ENCODE measurements at places on chromosomes 13 and 19.

- no peak for DNase-seq
Observed at GRCh38 chr19:14510311-14511228, 7.6 kb downstream of the DNAJB1 start.

DNA sequence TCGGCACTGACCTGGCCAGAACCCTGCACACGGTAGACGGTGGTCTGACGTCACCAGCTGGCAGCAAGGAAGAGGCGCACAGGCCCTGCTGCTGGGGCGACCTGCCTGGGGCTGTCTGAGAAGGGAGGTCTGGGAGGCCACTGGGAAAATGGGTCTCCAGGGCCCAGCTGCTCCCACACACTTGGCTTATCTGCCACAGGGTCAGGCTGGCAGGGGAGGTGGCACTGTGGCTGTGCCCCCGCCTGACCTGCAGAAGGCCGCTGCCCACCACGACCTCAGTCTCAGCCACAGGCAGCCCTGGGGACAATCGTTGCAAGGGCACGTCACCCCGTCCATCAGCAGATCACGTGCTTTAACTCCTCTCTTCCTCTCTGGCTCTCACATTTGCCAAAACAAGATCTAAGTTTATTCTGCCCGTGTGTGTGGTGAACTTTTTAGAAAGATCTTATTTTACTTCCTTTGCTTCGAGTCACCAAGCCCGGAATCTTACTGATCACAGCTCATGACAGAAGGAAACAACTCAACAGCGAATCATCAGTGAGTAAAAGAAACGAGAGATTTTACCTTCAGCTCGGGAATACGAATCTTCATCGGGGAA lies 45.2 kb upstream of the RANBP3 start:
- DNase-seq = no peak

- DNase-seq = no peak
Observed at GRCh38 chr13:21576426-21576825, 27.5 kb downstream of the MICU2 start.

GRCh38 chr13:69704311-69704710 lies 403.3 kb upstream of the ATXN8OS start:
- DNase-seq = no peak

- DNase-seq = no peak
Observed at GRCh38 chr13:99758460-99759162, 213.0 kb downstream of the ZIC5 start.

DNA sequence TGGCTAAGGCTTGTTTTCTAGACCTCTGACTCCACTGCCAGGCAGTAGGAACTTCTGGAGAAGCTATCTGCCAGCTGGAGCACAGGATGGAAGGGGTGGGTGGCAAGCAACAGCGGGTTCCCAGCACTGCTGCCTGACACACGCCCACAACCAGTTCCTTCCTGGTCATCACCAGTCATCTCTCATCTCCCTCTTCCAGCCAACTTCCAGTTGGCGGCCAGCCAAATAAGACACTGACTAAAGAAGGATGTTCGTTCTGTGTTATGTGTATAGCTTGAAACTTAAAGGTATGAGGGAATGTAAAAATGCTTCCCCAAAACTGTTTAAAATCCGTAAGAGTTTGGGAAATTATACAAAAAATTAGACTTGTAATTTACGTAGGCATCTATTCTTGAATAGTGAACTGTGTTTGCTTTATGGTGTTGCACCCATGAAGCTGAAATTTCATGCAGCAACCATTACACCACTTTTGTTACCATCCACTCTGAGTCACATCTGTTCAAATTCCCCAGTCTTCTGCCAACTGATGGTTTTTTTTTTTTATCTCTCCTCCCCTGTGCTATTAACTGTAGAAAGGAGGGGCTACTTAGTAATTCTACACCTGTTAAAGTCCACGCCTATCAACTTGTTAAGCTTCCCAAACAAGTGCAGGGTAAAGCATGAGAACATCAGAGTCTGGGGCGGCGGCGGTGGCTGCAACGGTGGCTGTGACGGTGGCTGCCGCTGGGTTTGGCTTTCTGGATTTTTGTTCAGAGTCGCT lies 86.2 kb upstream of the FRY start:
- DNase-seq = no peak
